Retinal pigment epithelial cell (primary cell): ENCODE measurements at places on chromosomes 3 and 15.

- DNase-seq = no peak
These were observed 143.3 kb upstream of the SLCO3A1 start for GRCh38 chr15:91710080-91710698.

DNA sequence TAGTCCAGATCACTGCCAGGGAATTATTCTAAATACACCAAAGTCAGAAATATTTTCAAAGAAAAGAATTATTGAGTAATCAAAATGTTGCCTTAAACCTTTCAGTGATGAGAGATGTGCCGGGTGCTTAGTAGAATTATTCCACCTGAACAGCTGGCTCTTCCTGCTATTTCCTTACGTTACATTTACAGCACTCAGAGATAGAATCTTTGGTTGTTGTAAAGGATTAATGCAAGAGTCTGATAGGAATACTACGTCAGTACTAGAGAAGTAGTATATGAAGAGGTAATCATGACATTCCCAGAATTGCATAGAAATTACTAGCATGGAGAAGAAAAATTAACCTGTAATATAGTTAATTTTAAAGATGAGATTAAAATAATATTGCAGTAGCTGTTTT is 50.9 kb upstream of the ZDHHC23 start:
- no peak for DNase-seq

DNA sequence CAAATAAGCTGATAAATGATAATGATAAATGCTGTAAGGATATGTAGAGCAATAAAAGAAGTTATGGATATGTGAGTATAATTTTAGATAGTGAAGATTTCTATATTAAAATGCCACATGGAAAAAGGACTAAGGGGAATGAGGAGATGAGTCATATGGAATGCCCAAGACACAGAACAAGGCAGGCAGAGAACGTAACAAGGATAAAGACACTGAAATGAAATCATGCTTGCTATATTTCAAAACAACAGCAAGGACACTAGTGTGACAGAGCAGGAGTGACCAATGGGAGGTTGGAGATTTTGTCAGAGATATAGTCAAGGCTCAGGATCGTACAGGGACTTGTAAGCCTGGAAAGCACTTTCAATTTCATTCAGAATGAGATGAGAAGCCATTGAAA is 621.5 kb upstream of the SEMA6D start:
- DNase-seq = no peak

DNA sequence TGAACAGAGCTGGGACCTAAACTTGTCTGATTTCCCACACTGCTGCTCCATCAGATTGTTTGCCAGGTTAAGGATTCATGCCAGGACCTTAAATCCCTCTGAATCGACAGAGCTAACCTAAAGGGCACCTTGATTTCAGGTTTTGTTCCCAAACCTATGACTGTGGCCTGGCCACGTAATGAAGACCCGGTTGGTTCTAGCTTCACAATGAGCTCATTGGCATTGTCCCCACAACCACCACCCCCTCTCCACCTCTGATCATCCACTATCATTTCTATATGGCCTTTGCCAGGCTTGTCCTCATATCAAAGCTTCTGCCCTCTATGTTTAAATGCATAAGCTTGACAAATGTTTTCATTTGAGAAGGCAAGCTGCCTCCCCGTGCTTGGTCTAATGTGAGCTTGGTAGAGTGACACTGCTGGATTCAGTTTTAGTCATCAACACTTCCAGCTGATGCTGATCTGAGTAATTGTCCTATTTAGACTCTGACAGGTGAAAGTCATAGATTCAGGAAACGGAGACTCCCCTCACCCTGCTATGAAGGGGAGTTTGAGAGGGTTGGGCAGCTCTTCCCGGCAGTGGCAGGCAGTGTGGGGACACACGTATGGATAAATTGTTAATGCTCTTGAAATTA is 407.1 kb upstream of the CFAP20DC start:
- no peak for DNase-seq

GRCh38 chr15:87080547-87080946 is 1000.9 kb downstream of the AGBL1 start:
- DNase-seq = no peak

DNA sequence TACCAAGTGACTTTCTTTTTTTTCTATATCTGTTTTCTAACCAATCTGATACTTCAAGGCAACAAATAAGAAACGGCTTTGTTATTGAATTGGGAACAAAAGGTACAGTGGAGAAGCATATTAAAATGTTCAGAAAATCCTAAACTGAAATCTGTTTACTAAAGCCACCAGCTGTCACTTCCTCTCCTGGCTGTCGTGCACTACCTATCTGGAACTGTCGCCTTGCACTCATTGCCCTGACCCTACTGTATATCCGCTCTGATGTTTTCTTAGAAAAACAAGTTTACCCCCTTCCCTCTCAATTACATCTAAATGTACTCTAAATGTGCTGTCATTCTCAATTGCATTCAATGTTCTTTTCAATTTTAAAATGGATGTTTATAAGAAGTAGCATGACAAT is 439.8 kb upstream of the ARRDC4 start:
- DNase-seq = no peak
